ENCODE measurements at places on chromosomes 13 and 19.

DNA sequence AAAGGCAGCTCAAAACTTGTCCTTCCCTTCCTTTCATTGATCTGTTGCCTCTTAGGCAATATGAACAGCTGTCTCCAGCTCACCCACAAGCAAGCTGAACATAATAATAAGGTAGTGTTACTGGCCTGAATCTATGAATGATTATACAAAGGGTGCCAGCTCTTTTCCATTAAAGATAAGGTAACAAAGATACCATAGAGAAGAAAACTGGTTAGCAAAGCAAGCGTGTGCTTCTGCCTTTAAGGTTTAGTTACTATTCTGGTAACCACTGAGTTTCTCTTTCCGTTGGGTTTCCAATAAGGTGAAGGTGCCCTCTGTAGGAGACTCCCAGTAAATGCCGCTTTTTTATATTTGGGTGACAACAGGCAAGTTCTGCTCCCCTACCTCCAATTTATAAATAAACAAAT lies 12.1 kb upstream of the DACH1 start:
- DNase-seq: peak; percentile 19

DNA sequence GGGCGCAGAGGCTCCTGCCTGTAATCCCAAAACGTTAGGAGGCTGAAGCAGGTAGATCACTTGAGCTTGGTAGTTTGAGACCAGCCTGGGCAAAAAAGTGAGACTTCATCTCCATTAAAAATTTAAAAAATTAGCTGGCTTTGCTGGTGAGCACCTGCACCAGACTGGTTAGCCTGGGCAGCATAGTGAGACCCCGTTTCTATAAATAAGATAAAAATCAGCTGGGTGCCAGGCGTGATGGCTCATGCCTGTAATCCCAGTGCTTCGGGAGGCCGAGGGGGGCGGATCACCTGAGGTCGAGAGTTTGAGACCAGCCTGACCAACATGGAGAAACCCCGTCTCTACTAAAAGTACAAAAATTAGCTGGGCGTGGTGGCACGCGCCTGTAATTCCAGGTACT lies 32.4 kb downstream of the DPRX start:
- DNase-seq: no peak

- no peak for DNase-seq
Observed at GRCh38 chr13:85650613-85651012, 148.6 kb downstream of the SLITRK6 start.

- no peak for DNase-seq
Observed at GRCh38 chr19:16018801-16019551, 57.3 kb upstream of the TPM4 start.

- no peak for DNase-seq
Observed at GRCh38 chr19:43673637-43674036, 3.7 kb upstream of the PLAUR start.

GRCh38 chr13:51500687-51501086 lies 47.9 kb upstream of the INTS6 start:
- DNase-seq: no peak

DNA sequence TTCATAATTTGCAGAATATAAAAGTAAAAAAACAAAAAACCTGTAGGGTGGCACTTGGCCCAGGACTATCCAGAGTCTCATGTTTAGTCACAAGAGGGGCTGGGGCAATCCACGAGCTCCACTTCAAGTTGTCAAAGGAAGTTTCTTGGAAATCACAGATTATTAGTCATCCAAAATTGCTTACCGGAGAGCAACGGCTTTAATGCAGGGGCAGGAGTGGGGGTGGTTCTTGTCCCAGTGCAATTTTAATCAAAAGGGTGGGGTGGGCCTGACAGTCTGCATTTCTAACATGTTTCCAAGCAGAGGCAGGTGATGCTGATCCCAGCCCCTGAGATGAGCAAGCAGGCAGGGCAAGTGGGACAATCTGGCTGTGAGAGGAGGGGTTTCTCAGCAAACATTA lies 233.9 kb downstream of the ABCC4 start:
- no peak for DNase-seq

GRCh38 chr13:60501236-60501635 lies 104.2 kb downstream of the TDRD3 start:
- no peak for DNase-seq

GRCh38 chr13:35765941-35766340 lies 289.5 kb upstream of the MAB21L1 start:
- DNase-seq: peak; percentile 64

DNA sequence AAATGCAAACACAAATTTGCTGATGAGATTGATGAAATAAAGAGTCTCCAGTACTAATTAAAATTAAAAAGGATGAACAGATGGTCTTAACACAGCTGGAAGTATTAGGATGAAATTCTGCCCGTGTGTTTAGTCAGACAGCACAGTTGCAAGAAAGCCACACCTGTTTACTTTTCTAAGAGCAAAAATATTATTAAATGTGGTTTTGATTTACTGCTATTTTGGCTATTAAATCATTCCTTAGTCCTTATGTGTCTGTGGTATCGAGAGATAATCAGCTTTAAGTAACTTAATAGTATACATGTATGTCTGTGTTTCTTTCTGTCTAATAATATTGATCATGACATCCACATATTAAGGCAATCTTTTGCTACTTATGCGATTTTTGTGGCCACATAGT lies 494.9 kb downstream of the GPC6 start:
- no peak for DNase-seq

DNA sequence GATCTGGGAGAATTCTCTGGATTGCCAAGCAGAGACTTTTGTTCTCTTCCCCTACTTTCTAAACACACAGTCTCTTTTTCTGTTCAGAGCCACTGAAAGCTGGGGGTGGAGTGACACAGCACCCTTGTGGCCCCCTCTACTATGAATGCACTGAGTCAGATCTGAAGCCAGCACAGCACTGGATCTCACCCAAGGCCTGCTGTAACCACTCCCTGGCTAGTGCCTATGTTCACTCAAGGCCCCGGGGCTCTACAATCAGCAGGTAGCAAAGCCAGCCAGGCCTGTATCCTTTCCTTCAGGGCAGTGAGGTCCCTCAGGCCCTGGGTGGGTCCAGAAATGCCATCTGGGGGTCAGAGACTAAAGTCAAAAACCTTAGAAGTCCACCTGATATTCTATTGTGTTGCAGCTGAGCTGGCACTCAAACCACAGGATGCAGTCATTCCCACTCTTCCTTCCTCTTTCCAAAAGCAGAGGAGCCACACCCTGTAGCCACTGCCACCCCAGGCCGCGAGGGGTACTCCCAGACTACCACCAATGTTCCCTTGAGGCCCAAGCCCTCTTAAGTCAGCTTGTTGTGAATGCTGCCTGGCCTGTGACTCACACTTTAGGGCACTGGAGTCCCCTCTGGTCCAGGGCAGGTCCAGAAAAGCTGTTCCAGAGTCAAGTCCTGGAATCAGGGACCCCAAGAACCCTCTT lies 110.1 kb upstream of the RXFP2 start:
- DNase-seq: no peak

GRCh38 chr19:48370955-48371354 lies 6.8 kb downstream of the SYNGR4 start:
- no peak for DNase-seq

- DNase-seq: no peak
Observed at GRCh38 chr19:31955884-31956283, 389.5 kb upstream of the ZNF507 start.

GRCh38 chr19:17390665-17391370 lies 3.2 kb downstream of the CCDC194 start:
- peak; percentile 96 for DNase-seq

GRCh38 chr13:43203781-43204180 lies 180.4 kb downstream of the DNAJC15 start:
- DNase-seq: no peak

- no peak for DNase-seq
Observed at GRCh38 chr13:20709782-20710181, 6.3 kb downstream of the IL17D start.

GRCh38 chr13:46529216-46529919 lies 23.6 kb upstream of the LRCH1 start:
- no peak for DNase-seq

DNA sequence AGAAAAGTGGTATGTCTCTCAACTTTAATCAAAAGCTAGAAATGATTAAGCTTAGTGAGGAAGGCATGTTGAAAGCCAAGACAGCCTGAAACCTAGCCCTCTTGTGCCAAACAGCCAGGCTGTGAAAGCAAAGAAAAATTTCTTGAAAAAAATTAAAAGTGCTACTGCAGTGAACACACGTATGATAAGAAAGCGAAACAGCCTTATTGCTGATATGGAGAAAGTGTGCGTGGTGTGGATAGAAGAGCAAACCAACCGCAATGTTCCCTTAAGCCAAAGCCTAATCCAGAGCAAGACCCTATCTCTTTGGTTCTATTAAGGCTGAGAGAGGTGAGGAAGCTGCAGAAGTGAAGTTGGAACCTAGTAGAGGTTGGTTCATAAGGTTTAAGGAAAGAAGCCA lies 96.4 kb downstream of the ZDHHC20 start:
- DNase-seq: no peak

DNA sequence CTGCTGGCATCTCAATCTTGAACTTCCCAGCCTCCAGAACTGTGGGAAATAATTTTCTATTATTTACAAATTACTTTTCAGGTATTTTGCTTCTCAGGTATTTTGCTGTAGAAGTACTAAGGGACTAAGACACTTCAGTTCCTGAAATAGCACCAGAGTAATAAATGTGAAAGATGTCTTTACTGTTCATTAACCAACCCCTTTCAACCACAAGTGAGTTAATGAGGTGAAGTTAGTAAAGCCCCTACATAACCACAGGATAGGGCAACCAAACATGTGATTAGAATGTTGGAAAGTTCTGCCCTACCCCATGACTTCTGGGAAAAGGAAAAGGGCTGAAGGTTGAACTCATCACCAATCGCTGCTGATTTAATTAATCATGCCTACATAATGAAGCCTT lies 2.7 kb upstream of the ZNF345 start:
- no peak for DNase-seq

- no peak for DNase-seq
Observed at GRCh38 chr13:74299721-74300120, 165.5 kb upstream of the KLF12 start.

- DNase-seq: peak; percentile 40
Observed at GRCh38 chr13:59211606-59212005, 952.1 kb downstream of the DIAPH3 start.

GRCh38 chr13:110444226-110444653 lies 117.3 kb downstream of the RAB20 start:
- no peak for DNase-seq

- DNase-seq: no peak
Observed at GRCh38 chr13:33204130-33204927, 81.2 kb downstream of the STARD13 start.

GRCh38 chr13:27053902-27054595 lies 117.6 kb downstream of the USP12 start:
- no peak for DNase-seq

Measured in WERI-Rb-1 (cell line).